ENCODE measurements at places on chromosomes 16 and 17. TPM values are rescaled to one million over a fixed set of nuclear protein-coding genes. Genes with fewer than 3 reads are reported as not detected.
A peak's percentile ranks its signal among the peaks of the same experiment; 100 is the strongest.

Gene KRTAP2-2
- not detected for total RNA-seq

DNA sequence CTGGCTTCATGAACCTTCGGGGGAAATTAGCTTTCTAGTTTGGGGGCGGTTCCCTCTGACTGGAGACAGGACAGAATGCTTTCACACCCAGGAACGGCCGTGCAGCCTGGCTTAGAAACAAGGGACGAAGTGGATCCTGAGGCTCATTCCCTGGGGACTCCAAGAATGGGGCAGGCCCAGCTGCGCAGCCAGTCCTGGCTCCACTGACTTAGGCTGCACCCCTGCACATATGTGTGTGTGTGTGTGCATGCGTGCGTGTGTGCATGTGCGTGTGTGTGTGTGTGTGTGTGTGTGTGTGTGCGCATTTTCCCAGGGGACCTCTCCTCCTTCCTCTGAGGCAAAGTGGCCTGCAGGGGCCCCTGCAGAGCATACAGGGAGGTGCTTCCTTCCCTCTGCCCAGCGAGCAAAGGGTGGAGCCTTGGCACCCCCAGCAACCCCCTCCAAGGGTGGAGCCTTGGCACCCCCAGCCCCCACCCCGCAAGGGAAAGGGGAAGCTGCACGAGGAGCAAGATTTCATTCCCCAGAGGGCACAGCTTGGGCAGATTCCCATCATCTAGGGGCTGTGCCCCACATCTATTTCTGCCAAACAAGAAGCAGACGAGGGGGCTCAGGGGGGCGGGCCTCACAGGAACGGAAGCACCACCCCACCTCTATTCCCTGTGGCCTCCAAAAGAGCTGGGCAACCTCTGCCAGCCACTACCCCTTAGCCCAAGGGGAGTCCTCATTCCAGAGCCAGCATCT, 97.6 kb upstream of the CBX4 start:
- no peak for DNase-seq
- no peak overlapping the region for H3K27ac ChIP-seq
- no peaks in the 10 kb centered on the region for H3K27me3 ChIP-seq

DNA sequence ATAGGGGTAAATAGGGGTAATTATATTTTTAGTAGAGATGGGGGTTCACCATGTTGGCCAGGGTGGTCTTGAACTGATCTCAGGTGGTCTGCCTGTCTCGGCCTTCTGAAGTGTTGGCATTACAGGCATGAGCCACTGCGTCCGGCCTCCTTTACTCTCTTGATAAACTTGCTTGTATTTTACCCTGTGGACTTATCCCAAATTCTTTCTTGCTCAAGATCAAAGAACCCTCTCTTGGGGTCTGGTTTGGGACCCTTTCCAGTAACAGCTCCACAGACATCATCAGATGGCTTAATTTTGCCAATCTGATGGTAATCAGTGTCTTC, 5.6 kb upstream of the C1QTNF1 start:
- no peaks in the 10 kb centered on the region for H3K36me3 ChIP-seq
- H3K4me1 ChIP-seq = peaks cover 20% of the 10 kb centered on the region
- no peak for DNase-seq
- H3K27me3 ChIP-seq = no peaks in the 10 kb centered on the region
- H3K4me3 ChIP-seq = no peak overlapping the region
- no peak overlapping the region for H3K27ac ChIP-seq

DNA sequence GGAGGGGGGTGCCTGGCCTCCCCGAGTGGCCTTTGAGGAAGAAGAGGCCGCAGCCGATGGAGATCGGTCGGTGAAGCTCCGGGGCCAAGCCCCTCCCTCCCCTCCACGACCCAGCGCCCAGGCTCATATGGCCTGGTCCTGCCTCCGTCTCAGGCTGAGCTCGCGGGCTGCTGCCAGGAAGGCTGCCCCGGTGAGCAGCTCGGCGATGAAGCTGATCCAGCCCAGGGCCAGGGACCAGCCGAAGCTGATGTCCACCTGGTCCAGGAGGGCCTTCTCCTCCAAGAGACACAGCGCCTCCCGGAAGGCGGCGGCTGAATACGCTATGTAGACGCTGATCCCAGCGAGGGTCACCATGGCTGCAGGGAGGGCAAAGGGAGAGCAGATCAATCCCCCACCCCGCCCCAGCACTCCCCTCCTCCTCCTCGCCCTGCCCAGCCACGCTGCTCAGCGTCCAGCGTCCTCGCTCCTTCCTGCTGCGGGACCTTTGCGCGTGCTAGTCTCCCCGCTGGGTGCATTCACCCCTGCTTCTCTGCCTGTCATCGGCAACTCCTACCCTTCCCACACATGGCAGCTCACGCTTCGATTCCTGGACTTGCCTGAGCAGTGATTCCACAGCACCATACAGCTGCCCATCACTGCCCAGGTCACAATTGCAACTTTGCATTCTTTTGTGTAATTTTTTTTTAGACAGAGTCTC, 20.5 kb downstream of the TMEM114 start:
- H3K27ac ChIP-seq = no peak overlapping the region
- no peak overlapping the region for H3K4me3 ChIP-seq
- no peaks in the 10 kb centered on the region for H3K36me3 ChIP-seq
- DNase-seq = no peak
- peaks cover 5% of the 10 kb centered on the region for H3K4me1 ChIP-seq
- peaks cover 1% of the 10 kb centered on the region for H3K27me3 ChIP-seq

DNA sequence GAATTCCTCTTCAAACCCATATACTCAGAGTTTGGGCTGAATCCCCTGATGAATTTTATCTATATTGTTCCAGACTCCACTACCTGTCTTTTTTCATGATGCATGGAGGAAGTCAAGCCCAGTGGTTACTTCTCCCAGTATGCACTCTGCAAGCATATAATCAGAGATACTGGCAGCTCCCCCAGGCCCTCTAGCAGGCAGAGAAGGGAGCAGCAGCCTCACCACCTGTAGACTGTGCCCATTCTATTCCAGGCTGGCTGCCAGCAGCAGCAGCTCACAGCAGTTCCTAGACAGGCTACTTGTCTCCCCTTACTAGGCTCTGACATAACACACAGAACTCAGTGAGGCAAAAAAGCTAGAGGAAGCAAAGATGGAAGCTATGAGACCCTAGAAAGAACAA, 3.4 kb downstream of the MKS1 start:
- no peak overlapping the region for H3K27ac ChIP-seq
- peaks cover 32% of the 10 kb centered on the region for H3K36me3 ChIP-seq
- peak; percentile 17 for DNase-seq
- H3K4me1 ChIP-seq = peaks cover 7% of the 10 kb centered on the region
- no peaks in the 10 kb centered on the region for H3K27me3 ChIP-seq

DNA sequence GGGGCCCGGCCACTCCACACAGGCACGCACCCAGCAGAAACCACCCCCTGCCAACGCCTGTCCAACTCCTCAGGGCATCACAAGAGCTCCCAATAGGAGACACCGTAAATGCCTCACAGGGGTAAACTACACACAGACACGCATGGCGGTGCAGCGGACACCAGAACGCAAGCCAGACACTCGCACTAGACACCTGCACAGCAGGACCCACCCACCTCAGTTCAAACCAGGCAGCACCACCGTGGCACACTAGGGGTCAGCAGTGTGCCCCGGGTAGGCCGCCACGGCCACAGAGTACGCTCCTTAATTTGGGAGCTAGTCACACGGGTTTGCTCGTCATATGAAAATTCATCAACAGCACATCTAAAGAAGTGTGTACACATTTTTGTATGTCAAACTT, 3.4 kb downstream of the SLC38A10 start:
- H3K27me3 ChIP-seq = no peaks in the 10 kb centered on the region
- H3K36me3 ChIP-seq = peaks cover 21% of the 10 kb centered on the region
- H3K4me3 ChIP-seq = no peak overlapping the region
- DNase-seq = peak; percentile 57
- peaks cover 13% of the 10 kb centered on the region for H3K4me1 ChIP-seq

Gene SLC5A2
- total RNA-seq = not detected

Gene FBXL16
- 40.5 TPM for total RNA-seq

Gene RCVRN
- total RNA-seq = not detected

DNA sequence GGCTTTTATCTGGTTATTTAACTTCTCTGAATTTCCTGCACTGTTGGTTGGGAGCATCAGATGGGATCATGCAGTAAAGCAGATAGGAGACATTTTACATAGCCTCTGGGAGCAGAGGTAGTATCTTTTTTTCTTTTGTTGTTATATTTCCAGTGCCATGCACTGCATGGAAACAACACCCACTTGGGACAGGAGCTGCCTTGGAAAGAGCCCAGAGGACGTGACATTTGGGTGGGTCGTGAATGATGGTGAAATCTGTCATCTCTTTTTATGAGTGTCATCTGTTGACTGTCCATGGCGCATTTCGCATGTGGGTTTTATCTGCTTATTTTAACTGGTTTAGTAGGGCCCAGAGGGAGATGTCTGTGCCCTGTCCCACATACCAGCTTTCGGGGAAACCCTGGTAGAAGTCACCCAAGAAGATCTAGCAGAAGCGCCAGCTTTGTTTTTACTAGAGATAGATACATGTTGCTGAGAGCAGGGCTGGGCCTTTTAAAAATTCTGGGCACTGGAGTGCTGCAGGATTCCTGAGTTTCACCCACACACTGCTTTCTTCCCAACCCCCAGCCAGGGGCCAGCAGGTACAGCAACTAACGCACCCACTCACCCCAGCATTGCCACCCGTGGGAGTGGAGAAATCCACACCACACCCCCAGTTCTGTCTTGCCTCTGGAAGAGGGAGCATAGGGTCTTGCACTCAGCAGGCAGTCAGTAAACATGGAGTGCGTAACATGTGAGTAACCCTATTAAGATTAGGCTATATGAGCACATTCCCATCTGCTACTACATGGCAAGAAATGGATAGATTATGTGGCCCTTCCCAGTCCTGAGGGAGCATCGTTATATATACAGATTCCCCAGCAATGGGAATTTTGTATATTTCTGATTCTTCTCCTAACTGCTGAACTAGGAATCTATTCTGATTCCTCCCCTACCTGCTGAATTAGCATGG, 8.4 kb upstream of the TERF2 start:
- H3K27ac ChIP-seq = no peak overlapping the region
- H3K4me3 ChIP-seq = no peak overlapping the region
- no peaks in the 10 kb centered on the region for H3K27me3 ChIP-seq
- no peak for DNase-seq
- peaks cover 17% of the 10 kb centered on the region for H3K4me1 ChIP-seq

GRCh38 chr16:28204622-28205021, 7.1 kb downstream of the XPO6 start:
- no peak for DNase-seq
- no peak overlapping the region for H3K27ac ChIP-seq
- H3K36me3 ChIP-seq = peaks cover 50% of the 10 kb centered on the region
- H3K4me1 ChIP-seq = peaks cover 32% of the 10 kb centered on the region
- no peak overlapping the region for H3K4me3 ChIP-seq

DNA sequence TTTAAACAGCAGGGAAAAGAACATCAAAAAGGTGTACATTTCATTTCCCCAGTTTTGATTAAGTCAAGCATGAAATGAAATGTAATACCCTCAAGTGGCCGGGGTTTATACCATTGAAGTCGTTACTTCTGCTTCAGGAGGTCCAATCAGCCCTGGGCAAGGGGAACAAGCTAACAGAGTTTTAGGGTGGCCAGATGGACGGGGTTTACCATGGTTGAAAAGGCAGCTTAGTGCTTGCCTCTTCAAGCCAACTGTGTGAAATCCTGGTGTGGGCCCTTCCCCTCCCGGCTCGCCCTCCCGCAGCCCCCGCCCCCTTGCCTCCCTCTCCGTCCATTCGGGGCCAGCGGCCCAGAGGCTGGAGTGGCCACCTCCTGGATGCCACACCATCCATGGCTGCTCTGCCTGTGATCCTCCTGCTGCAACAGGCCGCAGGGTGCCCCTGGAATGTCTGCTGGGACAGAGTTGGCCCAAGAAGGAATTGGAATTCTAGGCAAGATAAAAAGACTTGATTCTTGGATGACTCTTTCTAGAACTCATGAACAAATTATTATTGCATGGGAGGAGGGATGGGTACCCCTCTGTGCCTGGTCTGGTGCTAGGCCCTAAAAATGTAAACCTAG, 296.2 kb upstream of the IRX3 start:
- no peak for DNase-seq
- no peaks in the 10 kb centered on the region for H3K4me1 ChIP-seq
- H3K4me3 ChIP-seq = no peak overlapping the region
- no peaks in the 10 kb centered on the region for H3K36me3 ChIP-seq
- H3K27me3 ChIP-seq = no peaks in the 10 kb centered on the region
- H3K27ac ChIP-seq = no peak overlapping the region

Gene CRHR1
- not detected for total RNA-seq

DNA sequence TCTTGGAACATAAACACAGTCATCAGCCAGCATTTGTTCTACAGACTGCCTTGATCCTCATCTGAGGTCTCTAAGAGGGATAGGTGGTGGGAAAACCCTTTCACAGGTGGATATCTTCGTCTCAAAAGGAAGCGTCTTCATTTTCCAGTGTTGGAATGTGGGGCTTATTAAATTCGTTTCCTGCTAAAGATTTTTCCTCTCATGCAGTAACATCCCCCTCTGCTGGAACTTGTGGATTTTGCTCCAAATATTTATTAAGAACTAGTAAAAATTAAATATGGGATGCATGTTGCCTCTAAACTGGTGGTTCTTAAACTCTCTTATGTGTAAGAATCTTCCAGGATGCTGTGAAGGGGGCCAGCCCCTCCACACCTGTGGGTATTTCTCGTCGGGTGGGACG, 20.1 kb upstream of the MLYCD start:
- H3K36me3 ChIP-seq = no peaks in the 10 kb centered on the region
- peak; percentile 45 for DNase-seq
- no peaks in the 10 kb centered on the region for H3K4me1 ChIP-seq
- peaks cover 50% of the 10 kb centered on the region for H3K27me3 ChIP-seq

Gene PRSS33
- total RNA-seq = not detected

GRCh38 chr16:67951485-67951884, 7.6 kb upstream of the LCAT start:
- no peak for DNase-seq
- peaks cover 9% of the 10 kb centered on the region for H3K4me1 ChIP-seq
- H3K27ac ChIP-seq = no peak overlapping the region
- no peak overlapping the region for H3K4me3 ChIP-seq
- no peaks in the 10 kb centered on the region for H3K27me3 ChIP-seq

GRCh38 chr16:46728806-46729205, 19.3 kb downstream of the MYLK3 start:
- no peaks in the 10 kb centered on the region for H3K4me1 ChIP-seq
- H3K27me3 ChIP-seq = no peaks in the 10 kb centered on the region
- H3K4me3 ChIP-seq = no peak overlapping the region
- H3K27ac ChIP-seq = no peak overlapping the region

DNA sequence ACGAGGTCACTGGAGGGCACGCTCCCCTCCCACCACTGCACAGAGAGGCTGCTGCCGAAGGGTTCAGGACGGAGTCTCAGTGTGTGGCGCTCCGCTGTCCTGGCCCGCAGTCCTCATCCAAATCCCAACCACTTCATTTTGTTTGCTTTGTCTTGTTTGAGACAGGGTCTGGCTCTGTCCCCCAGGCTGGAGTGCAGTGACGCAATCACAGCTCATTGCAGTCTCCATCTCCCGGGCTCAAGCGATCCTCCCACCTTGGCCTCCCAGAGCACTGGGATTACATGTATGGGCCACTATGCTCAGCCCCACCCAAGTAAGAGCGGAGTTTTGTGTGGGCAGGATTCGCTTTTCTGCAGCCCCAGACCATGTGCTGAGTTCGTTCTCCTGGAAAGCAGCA, 12.7 kb downstream of the UNKL start:
- no peak overlapping the region for H3K27ac ChIP-seq
- H3K4me3 ChIP-seq = no peak overlapping the region
- H3K27me3 ChIP-seq = no peaks in the 10 kb centered on the region
- H3K4me1 ChIP-seq = no peaks in the 10 kb centered on the region

All from MCF 10A (cell line).